Occipital lobe (tissue), 3 donors: ENCODE measurements at places on chromosomes 16 and 17. TPM values are rescaled to one million over a fixed set of nuclear protein-coding genes. Genes with fewer than 3 reads are reported as not detected.

- DNase-seq, result no peak
Measured at GRCh38 chr16:83306961-83307593, 500.7 kb upstream of the HSBP1 start.

DNA sequence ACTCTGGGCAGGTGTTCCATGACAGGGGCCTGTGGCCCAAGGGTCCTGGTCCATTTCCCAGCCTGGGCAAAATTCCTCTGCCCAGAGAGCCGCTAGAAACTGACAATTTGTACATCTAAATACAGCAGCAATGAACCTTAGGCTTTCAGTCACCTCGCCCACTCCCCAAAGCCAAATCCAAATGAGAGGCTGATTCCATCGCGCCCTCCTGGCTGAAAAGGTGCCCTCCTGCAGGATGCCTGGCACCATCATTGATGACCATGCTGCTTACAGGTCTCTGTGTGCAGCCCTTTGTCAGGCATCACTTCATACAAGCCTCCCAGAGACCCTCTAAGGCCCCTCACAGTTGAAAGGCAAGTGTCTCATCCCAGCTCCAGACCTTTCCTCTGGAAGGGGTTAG lies 114.7 kb downstream of the C16orf78 start:
- DNase-seq, result no peak

DNA sequence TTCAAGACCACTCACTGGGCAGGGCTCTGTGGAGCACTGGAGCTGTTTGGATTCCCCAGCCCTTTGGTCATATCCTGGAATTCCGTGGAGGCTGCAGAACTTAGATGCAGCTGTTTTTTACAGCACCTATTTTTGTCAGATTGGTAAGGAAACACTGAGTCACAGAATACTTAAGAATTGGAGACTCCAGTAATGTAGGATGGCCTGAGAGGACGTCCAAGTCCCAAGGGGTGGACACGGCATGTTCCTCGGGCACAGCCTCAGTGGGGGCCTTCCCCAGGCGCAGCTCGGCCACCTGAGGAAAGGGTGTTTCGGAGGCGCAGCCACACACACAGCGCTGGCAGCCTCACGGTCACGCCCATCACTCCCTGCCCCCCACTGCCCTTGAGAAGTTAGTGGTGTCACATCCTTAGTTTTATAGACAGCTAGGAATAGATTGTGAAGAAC lies 14.8 kb downstream of the PLD6 start:
- no peak for DNase-seq

DNA sequence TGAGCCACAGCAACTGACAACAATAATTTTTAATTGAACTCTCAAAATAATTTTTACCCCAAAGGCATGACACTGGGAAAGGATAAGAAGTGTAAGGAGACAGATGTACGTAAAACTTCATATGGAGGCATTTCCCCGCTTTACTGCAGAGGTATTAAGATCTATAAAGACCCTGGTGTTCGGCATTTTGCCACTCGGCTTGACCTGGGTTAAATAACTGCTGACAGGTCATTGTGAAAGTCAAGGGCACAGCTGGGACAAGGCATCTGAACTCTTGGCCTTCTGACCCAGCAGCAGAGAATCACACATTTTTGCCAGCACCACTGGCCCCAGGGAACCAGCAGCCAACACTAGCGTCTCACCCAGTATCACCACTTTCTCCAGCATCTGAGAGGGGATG lies 372.1 kb downstream of the SOX9 start:
- DNase-seq, result no peak

DNA sequence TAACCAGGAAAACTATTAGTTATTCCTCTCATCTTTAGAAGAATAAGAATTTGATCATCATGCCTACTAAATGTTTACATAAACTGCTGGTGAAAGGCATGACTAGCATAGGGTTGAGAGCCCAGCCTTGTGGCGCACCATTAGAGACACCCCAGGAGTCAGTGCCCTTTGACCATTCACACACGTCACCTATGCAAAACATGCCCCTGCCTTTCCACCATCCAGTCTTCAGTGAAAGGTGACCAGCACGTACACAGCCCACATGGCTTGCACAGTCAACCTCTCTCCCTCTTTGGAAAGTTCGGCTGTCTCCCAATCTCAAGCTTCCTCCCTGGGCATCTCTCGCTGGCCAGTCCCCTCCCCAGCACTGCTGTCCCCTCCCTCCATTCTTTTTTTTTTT lies 150.3 kb downstream of the ENGASE start:
- no peak for DNase-seq

- DNase-seq, result no peak
Measured at GRCh38 chr17:17146786-17147406, 59.2 kb downstream of the PLD6 start.

Gene NOTUM
- 0.31 TPM for total RNA-seq

Gene RNF157
- 17.5 TPM for total RNA-seq
